ENCODE measurements at places on chromosomes 11 and 22.

GRCh38 chr11:34492806-34493414 lies 20.7 kb downstream of the ELF5 start:
- peak; percentile 48 for DNase-seq

DNA sequence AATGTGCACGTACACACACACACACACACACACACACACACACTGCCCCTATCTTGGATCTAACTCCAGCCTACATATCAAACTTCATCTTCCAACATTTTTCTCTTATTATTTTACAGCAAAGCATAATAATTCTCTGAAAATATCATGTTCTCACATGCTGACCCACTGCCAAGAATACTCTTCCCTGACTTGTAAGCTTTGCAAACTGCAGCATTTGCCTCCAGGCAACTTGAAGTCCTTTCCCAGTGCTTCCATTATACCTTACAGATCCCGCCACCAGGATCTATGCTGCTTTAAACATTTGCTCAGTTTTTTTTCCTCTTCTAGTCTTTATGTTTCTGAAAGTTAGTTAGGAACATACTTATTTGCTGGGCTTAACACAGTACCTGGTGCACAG lies 483.3 kb upstream of the ARHGAP42 start:
- DNase-seq: peak; percentile 12

GRCh38 chr22:28231441-28231840 lies 312.4 kb upstream of the PITPNB start:
- no peak for DNase-seq

DNA sequence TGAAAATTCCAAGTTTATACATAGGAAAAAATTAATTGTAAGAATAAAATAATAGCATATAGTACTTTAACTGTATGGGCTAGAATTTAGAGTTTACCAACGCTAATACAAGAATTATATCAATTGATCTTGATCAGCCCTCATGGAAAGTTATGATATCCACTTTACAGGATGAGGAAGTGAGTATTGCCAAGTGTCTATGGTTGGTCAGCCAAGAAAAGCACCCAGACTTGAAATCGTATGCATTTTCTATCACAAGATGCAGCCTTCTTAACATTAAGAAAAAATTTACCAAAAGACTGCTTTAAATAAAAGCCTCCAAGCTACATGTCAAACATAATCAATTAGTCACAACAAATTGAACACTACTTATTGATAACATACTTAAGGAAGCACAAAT lies 53.0 kb downstream of the DDI1 start:
- no peak for DNase-seq

- DNase-seq: no peak
Measured at GRCh38 chr11:75240311-75241035, at the start of gene TPBGL. TSS of gene TPBGL (plus strand) at chr11:75240774. CDS start at chr11:75241050, 276 bp downstream.

DNA sequence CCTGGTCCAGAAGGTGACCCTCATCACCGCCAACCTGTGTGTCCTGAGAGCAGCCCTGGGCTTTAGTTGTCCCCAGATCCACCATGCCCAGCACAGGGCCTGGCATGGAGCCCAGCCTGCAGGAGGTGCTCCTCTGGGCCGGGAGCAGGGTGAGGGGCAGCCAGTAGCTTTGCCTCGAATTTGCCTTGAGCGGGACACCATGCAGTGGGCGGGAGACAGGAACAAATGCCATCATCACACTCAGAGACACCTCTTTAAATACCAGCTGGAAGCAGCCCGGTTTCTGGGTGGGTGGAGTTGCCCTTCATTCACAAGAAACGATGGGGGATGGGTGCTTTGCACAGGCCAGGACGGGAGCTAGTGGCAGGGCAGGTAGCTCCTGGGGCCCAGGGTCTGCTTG lies 19.3 kb downstream of the FLRT1 start:
- DNase-seq: no peak

- DNase-seq: no peak
Measured at GRCh38 chr11:44766112-44766971, 39.6 kb downstream of the TSPAN18 start.

- DNase-seq: no peak
Measured at GRCh38 chr22:38124236-38124974, 13.9 kb upstream of the BAIAP2L2 start.

GRCh38 chr22:43078522-43078921 lies 10.7 kb downstream of the TTLL1 start:
- no peak for DNase-seq

DNA sequence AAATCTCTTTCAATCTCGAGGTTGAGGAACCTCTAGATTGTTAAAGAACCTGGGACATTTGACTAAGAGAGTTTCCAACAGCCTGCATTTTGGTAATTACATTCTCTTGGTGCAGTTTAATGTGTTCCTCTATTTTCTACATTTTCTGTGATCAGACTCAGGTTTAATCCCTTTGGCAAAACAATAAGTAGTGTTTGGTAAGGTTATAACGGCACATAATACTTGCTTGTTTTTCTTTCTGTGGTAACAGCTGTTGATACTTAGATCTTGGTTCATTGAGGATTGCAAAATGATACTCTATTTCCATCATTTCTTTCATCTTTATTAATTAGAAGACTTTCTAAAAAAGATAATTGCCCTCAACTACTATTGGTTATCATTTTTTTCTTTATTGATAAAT lies 271.3 kb downstream of the SBF2 start:
- DNase-seq: peak; percentile 17

DNA sequence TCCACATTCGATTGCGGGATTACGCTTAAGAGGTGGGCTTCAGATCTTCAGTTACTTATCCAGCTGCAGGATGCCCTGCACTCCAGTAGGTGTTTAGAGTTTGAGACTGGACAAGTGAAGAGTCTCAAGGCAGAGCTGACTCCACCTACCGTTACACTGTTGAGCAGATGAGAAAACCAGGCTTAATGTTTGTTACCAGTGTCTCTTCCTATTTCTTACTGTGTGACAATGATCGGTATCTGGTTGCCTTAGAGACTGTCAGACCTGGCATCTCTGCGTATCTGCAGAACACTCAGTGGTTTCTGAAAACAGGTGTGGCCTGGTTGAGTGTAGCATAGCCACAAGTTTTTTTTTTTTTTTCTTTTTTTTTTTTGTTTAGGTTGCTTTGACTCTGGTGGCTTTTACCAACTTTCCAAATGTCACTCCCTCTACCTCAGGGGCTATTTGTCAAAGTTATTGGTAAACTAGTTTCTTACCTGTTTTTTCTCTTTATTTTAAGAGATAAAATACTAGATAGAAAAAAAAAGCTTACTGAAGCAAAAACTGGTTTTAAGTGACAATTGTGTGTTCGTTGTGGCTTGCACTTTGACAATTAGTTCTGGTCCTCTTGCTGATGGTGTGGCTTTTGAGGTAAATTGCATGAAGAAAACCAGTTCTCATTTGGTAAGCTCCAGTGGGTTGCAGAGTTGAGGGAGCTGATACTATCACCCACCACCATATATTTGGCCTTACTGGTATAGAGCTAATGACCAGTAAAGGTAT lies 284.8 kb downstream of the ETS1 start:
- no peak for DNase-seq

- no peak for DNase-seq
Measured at GRCh38 chr11:12206529-12206928, 96.1 kb downstream of the MICAL2 start.

DNA sequence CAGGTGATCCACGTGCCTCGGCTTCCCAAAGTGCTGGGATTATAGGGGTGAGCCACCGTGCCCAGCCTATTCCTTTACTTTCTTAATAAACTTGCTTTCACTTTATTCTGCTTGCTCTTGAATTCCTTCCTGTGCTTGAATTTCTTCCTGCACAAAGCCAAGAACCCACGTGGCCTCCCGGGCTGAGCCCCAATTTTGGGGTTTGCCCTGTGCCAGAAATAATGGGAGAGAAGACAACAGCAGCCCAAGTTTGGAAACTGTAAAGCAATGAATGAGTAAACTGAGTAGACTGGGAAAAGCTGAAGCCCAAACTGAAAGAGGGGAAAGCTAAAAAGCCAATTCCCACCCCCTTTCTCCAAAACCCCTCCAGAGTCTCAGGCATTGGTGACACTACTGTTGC lies 136.4 kb downstream of the NECTIN1 start:
- DNase-seq: no peak

GRCh38 chr22:38843201-38843656 lies 599 bp downstream of the NPTXR start:
- peak; percentile 35 for DNase-seq

DNA sequence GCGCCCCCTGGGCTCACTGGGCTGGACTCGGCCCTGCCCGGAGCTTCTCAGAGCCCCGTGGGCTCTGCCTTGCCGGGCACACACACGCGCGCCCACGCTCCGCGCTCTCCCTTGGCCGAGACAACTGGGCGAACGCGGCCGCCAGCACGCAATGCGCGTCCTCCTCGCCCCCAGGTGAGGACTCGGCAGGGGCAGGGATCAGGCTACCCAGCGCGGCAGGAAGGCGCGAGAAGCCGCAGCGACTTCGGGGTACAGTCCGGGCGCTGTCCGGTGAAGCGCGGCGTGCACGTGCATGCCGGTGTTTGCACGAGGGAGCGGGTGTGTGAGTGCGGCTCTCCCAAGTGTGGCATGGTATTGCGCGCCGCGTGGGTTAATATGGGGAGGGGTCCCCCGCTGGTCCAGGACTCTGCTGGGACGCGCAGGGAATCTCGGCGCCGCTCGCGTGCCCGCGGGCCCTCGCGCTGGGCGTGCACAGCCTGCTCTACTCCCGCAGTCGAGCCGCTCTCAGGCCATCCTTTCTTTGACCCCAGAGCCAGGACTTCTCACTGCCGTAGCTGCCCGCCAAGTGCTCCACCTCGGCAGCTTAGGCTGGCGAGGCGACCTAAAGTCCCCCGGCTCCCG lies 5.4 kb downstream of the WNT7B start:
- no peak for DNase-seq

GRCh38 chr11:5420993-5421392 lies 918 bp upstream of the OR51Q1 start:
- DNase-seq: no peak

GRCh38 chr11:69493931-69494821 lies 12.7 kb downstream of the LINC01488 start:
- no peak for DNase-seq

GRCh38 chr22:50527921-50528681 lies 1.7 kb downstream of the TYMP start:
- no peak for DNase-seq

- no peak for DNase-seq
Measured at GRCh38 chr11:60221692-60222091, 21.2 kb downstream of the MS4A4E start.

All from fibroblast of the conjunctiva (primary cell).